ENCODE measurements at places on chromosomes 4 and X.

GRCh38 chr4:4862071-4862551 lies 2.6 kb downstream of the MSX1 start:
- no peak for DNase-seq

DNA sequence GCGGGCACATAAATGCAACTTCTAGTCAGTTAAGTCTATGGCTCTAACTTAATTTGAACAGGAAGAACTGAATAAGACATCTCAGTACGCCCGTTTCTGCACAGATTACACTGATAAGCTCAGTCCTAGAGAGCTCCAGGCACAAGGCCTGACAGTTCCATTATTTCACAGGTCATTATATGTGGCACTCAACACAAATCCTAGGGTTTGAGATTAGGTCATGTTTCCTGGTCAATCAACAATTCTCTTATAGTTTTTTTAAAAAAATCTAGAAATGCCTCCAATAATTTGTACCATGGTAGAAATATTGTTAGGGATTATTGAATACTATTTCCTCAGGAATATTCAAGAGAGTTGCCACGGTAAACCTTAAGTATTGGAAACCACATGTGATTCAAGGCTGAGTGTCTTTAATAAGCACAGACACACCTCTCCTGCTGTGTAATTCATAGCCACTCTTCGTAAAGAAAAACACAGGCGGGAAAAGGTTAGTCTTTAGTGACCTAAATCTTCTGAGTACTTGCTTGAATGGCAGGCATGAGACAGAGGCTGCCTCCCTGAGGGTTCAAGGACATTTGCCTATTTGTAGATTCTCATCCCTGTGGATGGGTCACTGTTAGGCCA lies 342.9 kb upstream of the ADGRL3 start:
- no peak for DNase-seq

DNA sequence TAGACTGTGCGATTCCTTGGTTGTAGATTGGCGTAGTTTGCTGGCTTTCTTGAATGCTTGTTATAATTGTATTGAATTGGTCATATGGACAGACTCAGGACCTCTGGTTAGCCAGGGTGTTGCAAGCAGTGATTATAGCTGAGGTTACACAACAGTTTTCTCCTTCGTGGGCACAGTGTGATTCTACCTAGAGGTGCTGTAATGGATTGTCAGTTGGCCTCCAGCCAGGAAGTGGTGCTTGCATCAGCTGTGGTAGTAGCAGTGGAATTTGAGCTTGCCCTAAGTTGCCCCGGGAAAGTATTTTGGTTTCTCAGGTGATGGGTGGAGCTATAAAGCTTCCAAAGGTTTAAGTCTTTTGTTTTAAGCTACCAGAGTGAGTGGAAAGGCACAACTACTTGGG lies 23.1 kb upstream of the GABRG1 start:
- DNase-seq: no peak

DNA sequence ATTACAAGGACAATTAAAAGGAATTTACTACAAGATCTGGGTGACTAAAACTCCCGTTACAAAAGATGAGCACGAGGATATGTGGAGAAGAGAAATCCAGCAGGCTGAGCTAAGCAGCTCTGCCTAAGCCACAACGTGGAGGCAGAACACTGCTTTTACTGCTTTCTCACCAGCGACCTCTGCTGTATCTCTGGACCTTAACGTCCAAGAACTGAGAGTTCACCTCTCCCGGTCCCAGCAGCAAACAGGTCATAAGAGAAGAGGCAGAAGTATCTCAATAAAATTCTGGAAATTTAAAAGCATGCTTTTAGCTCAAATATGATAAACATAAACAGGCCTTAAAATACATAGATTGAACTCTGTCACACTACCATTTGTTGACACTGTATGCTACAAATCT lies 81.0 kb downstream of the ADGRA3 start:
- no peak for DNase-seq

DNA sequence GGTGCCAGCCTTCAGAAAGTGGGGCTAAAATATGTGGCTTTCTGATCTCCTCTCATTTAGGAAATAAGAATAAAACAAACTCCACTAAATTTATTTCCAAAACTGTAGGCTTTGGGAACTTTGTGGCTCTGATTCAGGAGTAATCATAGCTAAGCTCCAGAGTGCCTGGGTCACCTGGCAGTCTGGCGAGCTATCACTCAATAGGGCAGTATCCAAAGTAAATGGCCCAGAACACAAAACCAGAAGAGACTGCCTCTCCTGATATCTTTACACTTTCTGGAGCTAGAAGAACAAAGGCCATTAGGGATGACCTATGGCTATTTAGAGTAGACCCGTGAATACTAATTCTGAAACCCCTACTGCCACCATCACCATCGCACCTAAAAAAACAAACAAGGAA lies 17.0 kb upstream of the PPARGC1A start:
- DNase-seq: no peak

DNA sequence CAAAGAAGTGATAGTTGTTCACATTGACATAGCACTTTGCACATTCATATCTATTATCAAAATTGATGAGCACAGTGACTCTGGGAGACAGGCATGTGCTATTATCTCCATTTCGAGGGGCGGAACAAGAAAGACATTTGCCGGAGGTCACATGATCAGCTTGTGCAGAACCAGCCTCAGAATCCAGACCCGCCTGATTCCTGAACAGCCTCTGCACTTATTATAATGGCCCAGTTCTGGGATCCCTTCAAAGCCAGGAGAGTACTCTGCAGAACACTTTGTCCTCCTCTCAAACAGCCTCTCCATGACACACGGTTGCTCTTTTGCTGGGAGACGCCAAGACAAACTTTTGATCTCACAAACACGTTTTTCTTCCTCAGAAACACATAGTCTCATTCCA lies 48.4 kb downstream of the RWDD4 start:
- no peak for DNase-seq

- DNase-seq: no peak
Observed at GRCh38 chr4:3397128-3397527, 44.6 kb upstream of the HGFAC start.

- DNase-seq: no peak
Observed at GRCh38 chr4:34220601-34221000, 2023.7 kb downstream of the ARAP2 start.

DNA sequence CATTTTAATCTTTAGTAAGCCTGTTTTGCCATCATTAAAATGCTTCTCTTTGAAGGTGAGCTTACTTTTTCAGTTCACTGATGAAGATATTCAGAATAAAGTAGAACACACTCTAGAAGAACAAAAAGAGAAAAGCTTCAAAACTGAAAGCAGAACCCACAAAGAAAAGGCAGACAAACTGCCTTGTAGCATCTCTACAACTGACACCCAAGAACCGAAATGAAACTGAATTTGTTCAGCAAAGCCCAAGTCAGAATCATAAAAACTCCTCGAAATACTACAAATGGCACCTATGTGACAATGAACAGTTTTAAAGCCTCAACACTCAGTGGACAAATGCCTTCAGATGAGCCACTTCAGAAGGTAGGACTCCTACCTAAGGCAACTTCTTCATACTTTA lies 83.6 kb downstream of the MAML3 start:
- no peak for DNase-seq

DNA sequence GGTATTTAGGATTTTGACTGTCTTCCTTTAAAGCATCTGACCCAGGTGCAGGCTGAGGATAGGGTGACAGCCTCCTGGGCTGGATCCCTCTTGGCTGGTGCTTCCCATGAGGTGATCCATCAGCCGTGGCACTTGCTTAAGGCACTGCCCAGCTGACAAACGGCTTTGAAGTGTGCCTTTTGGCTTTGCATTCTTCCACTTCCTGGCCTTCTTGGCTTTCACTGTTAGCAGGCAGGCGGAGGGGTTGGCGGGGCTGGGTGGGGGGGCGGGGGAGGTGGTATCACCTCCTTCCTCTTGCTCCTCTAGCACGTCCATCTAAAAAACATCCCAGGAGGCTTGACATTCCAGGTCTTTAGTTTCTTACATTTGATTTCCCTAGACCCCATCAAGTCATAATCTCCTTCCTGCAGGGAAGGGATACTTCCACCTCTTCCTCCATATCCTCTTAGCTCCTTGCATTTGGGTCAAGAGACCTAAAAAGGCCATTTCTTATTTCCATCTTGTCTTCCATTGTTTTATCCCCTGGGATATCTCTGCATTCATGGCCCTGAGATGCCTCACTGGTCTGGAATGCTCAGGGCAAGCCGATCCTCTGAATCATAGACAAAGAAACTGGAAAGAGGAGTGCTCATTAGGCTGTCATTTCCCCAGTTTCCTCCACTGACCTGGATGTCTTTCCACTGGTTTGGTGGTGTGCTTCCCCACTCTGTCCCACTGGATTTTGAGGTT lies 11.3 kb upstream of the APLN start:
- DNase-seq: no peak

GRCh38 chrX:17397074-17397473 lies 22.1 kb downstream of the NHS start:
- no peak for DNase-seq

- DNase-seq: no peak
Observed at GRCh38 chr4:80171251-80171650, 26.1 kb upstream of the PRDM8 start.

DNA sequence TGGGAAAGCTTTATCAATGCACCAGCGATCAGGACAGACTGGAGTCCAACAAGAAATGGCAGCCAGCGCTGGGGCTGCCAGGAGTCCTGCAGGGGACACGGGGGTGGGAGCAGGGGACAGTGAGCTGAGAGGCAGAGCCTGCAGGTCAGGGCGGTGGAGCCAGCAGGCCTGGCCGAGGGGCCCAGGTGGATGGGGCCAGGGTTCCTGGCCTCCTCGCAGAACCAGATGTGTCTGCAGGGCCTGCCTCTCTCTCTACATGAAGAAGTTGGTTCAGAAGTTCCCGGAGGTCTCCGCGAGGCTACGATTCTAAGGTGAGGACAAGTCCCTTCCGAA lies 63.6 kb downstream of the CPZ start:
- no peak for DNase-seq

GRCh38 chr4:158193171-158193749 lies 17.0 kb upstream of the TMEM144 start:
- DNase-seq: peak; percentile 25

- no peak for DNase-seq
Observed at GRCh38 chr4:118354913-118355312, 2.1 kb upstream of the PRSS12 start.

DNA sequence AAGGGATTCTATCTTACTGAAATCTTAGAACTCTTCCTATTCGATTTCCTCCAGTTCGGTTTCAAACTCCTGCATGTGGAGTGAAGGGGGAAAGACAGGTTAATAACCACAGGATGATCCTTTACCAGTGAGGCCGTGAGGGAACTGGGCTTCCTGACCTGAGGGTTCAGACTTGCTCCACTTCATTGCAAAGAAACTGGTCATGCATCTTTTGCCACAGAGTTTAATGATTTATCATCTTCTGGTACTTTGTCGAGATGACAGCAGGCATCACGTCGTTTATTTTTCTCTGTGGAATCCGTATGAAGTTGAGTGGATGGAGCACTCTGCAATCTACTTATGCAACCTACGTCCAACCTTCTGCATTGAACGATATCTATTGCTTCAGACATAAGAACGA lies 145.9 kb upstream of the NLGN4X start:
- no peak for DNase-seq

DNA sequence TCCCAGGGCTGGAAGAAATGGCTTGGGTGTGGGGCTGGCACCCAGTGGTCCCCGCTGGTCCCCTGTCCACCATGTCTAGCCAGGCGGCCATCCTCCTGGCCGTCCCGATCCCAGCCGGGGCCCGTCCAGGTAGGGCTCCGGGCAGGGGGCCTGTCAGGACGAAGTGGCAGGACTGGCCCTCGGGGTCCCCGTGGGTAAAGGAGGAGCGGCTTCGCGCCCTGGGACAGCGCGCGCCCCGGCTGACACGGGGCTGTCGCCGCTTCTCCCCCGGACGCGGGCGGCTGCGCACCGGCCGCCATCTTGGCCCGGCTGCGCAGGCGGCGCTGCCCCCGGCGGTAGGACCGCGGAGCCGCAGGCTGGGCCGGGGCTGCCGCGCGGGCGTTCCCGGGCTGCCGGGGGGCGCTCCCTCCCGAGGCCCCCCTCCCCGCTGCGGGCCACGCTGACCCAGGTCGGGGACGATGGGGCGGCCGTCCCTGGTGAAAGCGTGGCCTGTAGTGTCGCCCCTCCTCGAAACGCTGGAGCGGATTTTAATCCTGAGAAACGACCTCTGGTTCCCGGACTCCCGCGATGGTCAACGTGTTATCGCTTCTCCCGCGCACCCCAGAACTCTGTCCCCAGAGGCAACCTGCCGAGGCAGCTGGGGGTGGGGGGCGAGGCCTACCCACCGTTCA lies 60.4 kb upstream of the BCOR start:
- no peak for DNase-seq

- DNase-seq: no peak
Observed at GRCh38 chr4:88202443-88202842, 44.0 kb upstream of the ABCG2 start.

DNA sequence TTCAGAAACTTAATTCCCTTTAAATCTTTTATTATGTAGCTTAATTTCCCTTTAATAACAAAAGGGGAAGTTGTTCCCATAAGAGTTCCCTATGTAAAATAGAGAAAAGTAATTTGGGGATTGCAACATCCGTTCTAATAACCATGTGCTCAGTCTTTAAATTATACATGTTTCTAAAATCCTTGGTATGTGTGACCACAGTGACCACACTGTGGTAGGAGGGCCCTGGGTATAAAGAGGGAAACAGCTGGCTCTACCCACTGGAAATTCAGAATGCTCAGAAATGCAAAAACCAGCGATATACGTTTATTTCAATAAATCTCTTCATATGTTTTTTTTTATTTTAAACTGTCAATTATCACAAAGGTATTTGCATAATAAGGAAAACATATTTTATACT lies 219.1 kb downstream of the FGF13 start:
- DNase-seq: no peak

DNA sequence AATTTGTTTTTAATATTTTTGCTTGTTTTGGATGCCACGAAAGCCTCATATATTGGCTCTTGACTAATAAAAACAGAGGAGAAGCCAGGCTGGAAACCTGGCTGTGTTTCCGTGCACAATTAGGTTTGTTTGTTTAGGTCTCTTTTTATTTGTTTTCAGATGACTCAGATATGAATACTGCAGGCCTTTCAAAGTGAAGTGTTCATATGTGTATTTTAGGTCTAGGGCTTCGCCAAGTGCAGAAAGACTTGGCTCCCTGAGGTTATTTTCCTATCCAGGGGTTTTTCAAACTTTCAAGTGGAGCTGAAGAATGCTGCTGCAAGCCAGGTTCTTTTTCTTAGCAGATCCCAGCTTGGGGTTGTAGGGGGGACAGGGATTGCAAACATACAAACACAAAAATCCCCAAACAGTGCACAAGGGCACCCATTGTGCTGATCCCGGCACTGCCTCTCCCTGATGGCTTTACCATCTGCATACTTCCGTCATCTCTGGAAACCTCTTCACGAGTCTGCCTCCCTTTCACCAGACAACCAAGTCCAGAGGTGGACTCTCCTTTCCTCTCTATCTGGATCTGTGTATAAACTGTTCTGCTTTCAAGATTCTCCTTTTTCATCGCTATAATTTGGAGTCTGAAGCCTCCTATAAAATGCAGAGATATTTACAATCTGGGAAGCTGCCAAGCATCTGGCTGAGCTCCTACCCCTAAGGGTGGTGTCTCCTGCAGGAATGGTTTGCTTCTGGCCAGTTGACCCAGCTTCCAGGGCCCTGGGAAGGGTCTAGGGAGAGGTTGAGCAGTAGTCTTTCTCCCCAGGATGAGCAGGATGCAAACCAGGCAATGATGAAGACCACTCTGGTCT lies 108.6 kb downstream of the SMIM20 start:
- peak; percentile 76 for DNase-seq

Data from DMS153 (cell line).